ENCODE measurements at places on chromosomes 13 and 19.

GRCh38 chr19:10936661-10937084 lies 8.1 kb downstream of the TIMM29 start:
- no peak for DNase-seq

- DNase-seq = no peak
Measured at GRCh38 chr19:45901432-45901911, 941 bp downstream of the MYPOP start.

GRCh38 chr19:4523306-4524110 lies 5.2 kb upstream of the PLIN4 start:
- DNase-seq = no peak

DNA sequence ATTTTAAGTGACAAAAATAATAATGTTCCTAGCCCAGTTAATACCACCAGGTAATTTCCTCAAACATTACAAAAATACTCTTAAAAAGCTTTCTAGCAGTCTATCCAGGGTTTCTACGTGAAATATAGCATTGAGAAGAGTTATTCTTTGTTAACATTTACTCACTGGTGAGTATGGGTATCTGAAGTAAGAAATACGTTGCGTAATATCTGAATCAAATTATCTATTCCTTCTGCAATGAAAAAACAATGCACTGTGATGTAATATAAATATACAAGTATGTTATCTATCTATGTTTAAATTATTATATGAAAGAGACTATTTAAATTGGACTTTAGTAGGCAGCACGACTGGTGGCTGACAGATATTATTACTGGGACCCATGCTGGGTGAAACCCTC lies 5.7 kb upstream of the IGFL2 start:
- DNase-seq = no peak

- no peak for DNase-seq
Measured at GRCh38 chr19:489418-490196, 6.7 kb upstream of the MADCAM1 start.

DNA sequence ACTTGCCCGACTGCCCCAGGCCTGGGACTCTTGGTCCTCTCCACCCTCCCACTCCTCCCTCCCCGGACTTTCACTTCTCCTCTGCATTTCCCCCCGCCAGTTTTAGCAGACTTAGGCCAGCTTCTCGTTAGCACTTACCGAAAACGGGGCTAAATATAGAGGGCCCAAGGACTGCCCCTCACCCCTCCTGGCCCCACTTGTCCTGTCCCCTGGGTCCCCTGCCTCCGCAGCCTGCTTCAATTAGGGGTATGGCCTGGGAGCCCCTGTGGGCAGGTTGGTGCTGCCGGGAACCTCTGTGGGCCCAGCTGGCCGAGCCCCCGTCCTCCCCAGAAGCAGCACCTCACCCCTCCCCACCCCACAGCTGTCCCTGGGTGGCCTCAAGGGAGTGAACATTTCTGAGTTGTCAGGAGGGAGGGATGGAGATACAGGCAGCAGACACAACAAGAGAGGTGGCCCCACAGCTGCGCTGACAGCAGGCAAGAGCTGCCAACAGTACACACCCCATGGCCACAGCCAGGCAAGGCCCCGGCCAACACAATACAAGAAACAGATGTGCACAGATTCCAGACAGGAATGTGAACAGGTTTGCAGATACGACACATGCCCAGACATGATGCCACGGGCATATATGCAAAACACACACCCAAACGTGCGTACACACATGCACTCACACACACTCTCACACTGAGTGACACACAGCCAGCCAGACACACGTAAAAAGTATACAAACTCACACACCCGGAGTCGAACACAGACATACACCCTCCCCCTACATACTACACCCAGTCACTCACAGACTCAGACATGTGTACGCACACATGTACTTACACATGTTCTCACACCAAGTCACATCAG lies 2.6 kb downstream of the POU2F2 start:
- DNase-seq = no peak

DNA sequence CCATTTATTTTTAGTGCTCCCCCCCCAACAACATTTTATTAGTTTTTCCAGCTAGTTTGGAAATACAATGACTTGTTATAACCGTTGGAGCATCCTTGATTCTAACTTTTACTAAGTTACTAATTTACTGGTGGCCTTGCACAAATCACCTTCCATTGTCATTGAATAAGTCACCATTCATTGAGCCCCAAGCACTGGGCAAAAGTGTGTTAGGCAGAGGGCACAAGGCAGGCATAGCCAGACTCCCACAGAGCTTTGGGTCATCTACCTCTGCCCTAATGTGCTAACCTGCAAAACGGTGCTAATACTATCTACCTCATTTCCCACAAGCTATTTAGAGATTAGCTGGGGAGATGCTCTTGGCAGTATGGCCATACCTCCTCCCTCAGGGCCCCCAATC lies 86.8 kb upstream of the RNF113B start:
- no peak for DNase-seq

- no peak for DNase-seq
Measured at GRCh38 chr19:30167206-30167868, 204.8 kb upstream of the ZNF536 start.

DNA sequence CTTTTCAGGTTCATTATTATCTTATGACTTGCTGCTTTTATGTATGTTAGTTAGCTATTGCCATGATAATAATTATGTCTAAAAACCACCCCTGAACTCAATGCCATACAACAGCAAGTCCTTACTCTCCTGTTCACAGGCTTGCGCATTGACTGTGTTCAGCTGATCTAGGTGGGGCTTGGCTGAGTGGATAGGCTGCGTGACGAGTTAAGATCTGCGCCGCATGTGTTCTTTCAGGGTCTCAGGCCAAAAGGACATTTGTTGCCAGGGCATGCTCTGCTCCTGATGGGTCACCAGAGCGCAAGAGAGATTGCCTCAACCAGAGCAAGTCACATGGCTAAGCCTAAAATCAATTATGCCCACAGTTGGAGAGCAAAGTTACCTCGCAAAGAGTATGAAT lies 859 bp downstream of the ZNF568 start:
- no peak for DNase-seq

DNA sequence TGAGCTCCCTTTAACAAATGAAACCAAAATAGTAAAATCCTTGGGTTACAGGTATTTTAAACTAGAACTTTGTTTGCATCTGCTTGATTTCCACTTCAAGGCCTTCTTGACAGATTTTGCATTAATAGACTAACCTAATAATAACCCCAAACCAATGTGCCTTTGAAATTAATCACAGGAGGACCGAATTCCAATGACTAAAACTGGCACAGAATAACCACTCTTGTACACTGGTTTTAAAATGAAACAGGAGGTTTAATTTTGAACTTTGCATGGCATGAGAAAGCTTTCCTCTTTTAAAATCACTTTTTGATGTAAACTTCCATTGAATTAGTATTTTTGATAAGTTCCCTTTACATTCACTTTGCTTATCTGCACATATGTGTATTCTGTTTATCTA lies 269.6 kb downstream of the SLITRK5 start:
- no peak for DNase-seq

DNA sequence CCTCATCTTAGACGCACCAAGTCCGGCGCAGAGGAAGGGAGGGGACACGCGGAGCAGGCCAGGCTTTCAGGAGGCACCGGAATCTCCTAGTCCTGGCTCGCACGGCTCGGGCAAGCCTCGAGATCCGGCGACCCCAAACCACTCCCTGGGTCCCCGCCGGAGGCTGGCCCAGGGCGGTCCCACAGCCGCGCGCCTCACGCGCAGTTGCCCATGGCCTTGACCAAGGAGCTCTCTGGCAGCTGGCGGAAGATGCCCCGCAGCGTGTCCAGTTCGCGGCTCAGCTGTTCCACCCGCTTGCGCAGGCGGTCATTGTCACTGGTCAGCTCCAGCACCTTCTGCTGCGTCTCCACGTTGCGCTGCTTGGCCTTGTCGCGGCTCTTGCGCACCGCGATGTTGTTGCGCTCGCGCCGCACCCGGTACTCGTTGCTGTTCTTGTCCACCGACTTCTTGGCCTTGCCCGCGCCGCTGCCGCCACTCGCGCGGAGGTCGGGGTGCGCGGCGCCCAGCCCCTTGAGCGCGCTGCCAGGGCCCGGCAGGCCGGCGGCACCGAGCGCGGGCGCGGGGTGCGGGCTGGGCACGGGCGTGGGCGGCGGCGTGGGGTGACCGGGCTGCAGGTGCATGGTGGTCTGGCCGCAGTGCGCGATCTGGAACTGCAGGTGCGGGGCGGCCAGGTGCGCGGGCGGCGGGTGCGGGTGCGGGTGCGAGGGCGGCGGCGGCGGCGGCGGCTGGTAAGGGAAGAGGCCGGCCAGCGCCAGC lies 1.0 kb downstream of the CEBPA start:
- DNase-seq = no peak

DNA sequence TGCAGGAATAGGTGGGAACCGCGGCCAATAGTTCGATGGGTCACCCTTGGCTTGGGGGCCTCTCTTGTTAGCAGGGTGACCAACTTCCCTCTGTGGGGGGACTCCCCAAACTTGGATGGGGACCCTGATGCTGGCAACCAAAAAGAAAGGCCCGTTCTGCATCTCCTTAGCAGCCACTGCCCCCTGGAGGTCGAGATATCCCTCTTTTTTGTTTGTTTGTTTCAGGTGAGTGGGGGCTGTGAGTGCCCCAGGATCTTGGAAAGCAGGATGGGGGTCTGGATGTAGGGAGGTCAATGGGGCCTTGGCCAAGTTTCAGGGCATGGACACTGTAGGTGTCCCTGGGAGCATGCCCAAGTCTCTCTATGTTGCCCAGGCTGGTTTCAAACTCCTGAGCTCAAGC lies 7.7 kb upstream of the CRTC1 start:
- DNase-seq = no peak

DNA sequence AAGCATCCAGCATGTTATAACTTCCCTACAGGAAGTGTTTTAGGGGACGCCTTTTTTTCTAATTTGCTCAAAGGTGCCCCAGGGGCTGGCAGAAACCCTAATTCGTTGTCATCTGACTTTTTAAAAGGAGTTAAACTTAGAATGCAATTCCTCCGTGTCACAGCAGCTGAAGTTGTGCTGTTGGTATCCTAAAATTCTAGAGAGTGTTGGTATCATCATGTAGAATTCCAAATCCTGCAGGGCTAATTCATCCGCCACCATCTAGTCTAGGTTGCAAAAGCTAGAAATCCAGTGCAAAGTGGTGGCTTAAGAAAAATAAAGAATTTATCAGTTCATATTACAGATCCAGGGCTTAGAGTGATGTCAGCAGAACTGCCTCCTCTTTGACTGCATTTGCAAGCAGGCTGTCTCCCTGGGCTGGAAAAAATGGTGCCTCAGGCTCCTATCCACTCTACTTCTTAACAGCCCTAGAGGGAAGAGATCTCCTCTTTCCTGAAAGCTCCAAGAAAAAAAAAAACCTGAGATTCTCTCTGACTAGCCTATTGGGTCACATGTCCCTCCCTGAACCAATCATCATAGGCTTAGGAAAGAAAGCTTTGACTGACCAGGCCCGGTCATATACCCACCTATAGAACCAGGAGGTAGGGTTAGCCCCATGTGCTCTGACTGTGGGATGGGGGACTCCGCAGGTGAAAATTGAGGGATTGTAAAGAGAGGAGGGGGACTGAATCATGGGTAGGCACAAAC lies 73.0 kb downstream of the MAP4K1 start:
- DNase-seq = no peak

GRCh38 chr13:38173403-38173802 lies 176.2 kb upstream of the UFM1 start:
- no peak for DNase-seq

DNA sequence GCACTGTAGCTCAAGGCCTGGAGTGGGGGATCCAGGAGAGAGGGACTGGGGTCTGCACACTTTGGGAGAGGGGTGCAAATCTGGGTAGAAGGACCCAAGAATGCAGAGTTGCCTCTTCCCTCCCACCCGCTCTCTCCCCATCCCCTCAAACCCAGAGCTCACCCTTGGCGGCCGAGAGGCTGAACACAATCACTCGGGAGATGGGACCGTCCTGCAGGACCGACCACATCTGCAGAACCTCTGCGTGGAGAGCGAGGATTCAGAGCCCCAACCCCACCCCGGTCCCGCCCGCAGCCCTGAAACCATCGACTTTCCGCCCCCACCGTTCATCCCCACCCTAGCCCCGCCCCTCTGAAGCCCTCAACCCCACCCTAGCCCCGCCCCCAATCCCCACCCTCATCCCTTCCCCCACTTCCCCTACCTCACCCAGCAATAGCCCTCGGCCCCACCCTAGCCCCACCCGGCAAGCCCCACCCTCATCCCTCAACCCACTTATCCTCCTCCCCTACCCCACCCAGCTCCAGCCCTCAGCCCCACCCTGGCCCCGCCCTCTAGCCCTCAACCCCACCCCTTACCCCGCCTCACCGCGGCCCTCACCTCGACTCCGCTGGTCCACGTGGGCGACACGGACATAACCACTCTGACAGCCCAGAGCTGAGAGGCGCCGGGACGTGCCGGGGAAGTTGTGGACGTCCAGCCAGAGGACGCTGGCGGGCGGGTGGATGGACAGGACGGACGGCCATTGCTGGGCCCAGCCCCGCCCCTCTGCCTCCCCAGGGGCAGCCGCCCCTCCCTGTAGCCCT lies 4.1 kb downstream of the KPTN start:
- no peak for DNase-seq

- DNase-seq = no peak
Measured at GRCh38 chr13:52933099-52933498, 84.7 kb upstream of the PCDH8 start.

DNA sequence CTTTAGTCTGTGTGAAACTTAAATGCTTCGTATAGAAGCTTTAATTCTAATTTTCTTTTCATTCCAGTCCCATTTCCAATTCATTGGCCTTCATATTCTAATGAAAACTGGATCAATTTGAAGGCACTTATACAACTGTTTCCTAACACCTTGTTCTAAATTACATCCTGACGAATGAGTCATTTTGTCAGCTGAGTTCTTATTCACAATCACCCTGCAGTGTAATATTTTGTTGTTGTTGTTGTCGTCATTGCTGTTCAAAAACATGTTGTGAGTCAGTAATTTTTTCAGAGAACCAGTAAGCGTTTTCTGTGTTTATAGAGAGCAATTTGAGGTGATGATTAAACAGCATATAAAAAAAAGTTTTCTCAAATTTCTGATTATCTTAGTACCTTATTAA lies 290.0 kb downstream of the PCDH9 start:
- DNase-seq = no peak

- no peak for DNase-seq
Measured at GRCh38 chr19:51111606-51112005, 3.4 kb upstream of the CTU1 start.

DNA sequence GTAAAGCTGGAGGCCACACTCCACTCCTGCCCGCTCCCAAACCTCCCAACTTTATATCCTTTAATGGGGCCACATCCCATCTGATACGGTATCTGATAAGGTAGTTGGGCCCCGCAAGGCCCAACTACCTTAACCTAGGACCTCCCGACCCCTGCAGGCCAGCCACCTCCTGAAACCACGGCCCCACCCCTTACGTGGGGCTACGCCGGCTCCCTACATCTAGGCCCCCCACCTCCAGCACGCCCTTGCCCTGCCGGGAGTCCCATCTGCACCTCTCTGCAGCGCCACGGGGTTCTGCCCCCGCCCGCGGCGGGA lies 2.2 kb downstream of the IGFLR1 start:
- no peak for DNase-seq
